ENCODE measurements at places on chromosomes 2 and 18.
A peak's percentile ranks its signal among the peaks of the same experiment; 100 is the strongest.

DNA sequence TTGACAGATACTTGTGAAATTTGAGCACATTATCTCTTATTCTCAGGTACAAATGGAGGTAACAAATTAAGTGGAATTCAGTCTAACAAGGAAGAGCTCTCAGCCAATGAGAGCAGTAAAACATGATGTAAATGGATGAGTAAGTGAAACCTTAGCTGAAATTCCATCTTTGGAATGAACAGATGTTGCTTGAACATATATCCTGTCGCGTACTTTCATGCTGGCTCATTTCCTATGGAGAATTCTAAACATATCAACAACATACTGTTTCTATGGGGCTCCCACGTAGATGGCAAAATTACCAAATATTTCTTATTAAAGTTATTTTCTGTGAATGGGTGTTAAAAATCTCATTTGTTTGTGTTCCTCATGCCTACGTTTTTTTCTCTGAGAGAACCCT is 256.3 kb upstream of the LINC00305 start:
- no peak for DNase-seq

DNA sequence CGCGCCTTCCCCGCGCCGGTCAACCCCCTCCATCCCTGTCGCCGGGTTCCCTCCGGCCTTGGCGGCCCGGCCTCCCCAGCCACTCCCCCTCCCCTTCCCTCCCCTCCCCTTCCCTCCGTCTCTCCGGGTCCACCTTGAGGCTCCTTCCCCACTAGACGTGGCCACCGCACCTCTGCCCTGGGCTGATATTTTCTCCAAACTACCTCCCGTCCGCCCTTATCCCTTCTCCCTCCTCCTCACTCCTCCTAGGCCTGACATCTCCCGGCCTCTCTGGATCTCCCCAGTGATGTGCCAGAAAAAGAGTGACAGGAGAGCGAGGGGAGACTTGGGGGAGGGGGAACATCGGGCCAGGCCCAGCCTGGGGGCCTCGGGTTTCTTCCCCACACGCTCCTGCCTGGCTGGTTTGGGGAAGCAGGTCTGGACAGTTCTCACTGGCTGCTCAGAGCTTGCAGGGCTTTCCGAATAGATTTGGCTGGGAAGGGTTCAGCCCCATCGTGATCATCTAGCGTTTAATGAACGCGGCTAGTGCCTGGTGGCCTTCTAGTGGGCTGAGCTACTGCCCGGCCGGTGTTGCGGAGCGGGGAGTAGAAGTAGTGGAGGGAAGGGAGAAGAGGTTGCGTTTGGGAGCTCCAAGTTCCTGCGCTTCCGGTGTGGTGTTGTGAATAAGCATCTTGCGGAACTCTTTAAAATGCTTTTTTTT is 641 bp downstream of the MAPRE3 start:
- DNase-seq: peak; percentile 47

GRCh38 chr2:161556440-161556839 is 67.8 kb upstream of the SLC4A10 start:
- no peak for DNase-seq

DNA sequence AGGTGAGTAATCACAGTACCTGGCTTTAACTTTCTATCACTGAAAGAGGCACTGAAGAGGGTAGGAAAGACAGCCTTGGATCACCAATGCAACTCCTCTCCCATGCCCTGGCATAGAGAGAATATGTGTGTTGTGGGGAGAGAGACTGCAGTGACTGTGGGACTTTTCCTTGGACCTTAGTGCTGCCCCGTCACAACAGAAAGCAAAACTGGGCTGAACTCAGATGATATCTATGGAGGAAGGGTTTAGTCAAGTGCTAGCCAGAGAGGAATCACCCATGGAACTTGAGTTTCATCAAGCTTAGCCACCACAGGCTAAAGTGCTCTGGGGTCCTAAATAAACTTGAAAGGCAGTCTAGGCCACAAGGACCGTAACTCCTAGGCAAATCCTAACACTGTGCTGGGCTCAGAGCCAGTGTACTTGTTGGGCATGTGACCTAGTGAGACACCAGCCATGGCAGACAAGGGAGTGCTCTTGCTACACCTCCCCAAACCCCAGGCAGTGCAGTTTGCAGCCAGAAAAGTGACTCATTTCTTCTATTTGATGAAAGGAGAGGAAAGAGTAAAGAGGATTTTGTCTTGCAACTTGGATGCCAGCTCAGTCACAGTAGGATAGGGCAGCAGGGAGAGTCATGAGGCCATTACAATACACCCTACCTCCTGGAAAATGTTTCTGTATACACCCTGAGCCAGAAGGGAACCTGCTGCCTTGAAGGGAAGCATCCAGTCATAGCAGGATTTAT is 105.8 kb upstream of the SPOPL start:
- DNase-seq: no peak

DNA sequence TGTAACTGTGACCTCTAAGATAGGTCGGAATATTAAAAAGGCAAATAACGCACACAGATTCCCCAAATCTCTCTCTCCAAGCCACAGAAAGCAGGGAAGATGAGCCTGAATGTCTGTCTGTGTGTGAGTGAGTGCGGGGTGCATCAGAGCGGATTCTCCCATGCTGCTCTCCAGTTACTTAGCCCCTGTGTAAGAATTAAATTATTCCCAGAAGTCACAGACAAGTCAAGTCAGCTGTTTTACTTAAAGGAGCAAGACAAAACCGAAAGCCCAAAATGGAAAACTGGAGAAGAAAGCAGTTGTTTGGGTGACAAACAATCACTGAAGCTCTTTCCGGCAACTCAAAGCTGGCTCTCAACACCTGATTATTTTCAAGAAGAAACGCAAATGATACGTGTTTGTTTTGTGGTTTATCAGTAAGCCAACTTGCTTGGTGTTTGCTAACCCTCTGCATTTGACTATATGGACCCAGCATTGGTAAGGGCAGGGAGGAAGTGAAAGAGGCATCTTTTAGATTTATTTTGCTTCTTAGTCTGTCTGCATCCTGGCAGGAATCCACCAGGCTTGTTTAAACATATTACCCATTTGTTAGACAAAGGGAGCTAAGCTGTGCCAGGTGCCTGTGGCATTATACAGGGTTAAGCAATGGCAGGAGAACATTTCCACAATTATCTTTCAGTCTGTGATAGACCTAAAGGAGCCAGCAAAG is 121.5 kb upstream of the CREB1 start:
- no peak for DNase-seq

DNA sequence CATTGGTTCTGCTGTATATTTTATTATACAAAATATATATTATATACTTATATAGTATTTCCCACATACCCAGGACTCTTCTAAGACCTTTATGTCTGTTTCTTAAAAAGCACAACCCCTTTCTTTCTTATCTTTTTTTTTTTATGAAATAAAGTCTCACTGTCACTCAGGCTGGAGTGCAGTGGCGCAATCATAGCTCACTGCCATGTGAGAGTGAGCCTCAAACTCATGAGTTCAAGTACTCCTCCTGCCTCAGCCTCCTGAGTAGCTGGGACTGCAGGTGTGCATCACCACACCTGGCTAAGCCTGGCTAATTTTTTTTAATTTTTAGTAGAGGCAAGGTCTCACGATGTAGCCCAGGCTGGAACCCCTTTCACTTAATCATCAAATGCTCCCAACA is 72.3 kb downstream of the CLHC1 start:
- no peak for DNase-seq

- no peak for DNase-seq
These were observed 275.5 kb downstream of the SS18 start for GRCh38 chr18:25814841-25815458.

GRCh38 chr2:20397811-20398447 is 47.3 kb upstream of the PUM2 start:
- no peak for DNase-seq

DNA sequence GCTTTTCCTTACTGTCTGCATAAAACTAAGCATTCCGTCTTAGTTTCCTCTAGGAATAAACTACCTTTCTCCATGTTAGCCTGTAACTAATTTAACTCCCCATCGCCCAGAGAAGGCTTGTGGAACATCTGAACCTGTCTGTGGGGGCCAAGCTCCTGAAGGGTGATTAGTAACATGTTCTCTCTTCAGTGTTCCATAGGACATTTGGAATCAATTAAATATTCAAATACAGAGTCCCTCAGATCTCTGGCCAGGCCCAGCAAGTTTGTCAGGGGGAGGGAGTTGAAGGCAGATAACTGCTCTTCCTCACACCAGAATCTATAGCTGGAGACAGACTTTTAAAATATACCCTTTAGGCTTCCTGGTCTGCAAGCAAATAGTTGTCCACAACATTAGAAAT is 8.8 kb downstream of the RDH14 start:
- DNase-seq: no peak

DNA sequence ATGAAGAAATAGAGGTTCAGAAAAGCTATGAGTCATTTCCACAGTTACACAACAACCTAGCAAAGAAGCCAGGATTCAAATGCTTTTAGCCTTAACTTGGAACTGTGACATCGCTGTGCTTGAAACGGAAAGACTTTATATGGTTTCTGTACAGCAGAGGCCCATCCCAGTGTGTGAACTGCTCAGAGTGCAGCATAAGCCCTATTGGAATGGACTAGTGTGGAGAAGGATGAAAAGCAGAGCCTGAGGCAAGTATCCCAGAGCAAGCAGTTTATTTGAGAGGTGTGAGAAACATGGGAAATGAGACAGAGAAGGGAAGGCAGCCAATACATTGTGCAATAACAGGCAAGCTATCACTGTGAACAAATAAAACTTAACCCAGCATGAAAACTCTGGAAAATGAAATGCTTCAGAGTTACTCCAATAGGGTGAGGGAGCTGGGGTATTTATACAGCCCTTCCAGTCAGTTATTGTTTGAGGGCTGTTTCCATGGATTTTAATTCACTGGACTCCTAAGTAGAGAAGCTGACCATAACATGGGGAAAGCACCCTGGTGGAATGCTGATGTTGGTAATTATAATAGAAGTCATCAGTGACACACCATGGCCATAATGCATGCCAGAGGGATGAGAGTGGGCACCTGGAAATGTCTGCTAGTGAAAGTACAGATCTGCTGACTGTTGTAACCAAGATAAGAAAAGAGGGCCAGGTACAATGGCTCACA is 254.0 kb upstream of the POU3F3 start:
- no peak for DNase-seq

DNA sequence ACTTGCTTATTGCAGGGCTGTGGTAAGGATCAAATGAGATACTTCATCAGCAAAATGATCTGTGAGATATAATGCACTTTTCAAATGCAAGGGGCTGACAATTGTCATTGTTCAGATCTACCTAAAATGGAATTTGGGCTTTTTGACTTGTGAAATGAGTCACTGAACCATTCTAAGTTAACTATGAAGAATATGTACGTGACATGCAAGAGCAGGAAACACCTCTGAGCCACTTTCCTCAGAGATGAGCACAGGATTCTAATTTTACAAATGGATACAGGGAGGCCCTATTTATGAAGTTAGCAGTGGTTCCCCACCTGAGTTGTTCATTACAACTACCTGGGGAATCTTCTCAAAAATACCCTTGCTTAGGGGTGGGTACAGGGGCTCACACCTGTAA is 26.7 kb downstream of the CTLA4 start:
- DNase-seq: no peak

- DNase-seq: no peak
These were observed 1344.5 kb upstream of the TMEFF2 start for GRCh38 chr2:193539188-193539587.
